ENCODE measurements at places on chromosomes 16 and 17. TPM values are rescaled to one million over a fixed set of nuclear protein-coding genes. Genes with fewer than 3 reads are reported as not detected.

AGRP gene
- total RNA-seq: not detected

MYH2 gene
- total RNA-seq: not detected

DNA sequence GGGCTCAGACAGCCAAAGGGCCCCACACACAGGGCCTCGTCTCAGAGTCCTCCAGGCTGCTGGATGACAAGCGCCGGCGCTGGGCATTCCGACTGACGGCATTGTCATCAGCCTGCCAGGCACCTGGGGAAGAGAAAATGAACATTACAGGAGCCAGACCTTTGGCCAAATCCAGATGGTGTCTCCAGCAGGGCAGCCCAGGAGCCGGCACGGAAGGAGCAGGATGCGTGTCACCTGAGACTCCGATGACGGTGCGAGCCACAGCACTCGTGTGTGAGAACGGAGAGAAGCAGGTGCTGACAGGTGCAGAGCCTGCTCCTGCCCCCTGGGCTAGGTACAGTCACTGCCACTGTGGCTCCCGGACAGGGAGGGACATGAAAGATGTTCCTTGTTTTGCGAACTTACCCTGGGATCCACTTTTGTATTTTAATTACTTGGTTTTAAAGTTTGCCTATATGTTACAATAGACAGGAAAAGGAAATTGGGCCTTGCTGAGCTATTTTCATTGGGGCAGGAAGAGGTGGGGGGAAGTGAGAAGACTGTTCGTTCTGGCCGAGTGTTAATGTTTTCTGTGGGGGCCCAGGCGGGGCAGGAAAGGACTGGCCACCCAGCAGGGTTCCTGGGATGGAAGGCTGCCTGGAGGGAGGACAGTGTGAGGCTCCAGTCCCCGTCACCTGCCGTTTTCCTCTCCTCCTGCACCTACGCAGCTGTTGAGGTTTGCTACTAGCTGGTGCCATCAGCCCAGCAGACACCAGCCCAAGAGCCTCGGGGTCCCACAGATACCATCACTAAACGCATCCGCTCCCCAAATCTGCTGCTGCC, 4.4 kb upstream of the FOXJ1 start:
- no peak overlapping the region for H3K4me3 ChIP-seq
- H3K36me3 ChIP-seq: no peaks in the 10 kb centered on the region
- no peak overlapping the region for H3K27ac ChIP-seq
- DNase-seq: no peak
- H3K4me1 ChIP-seq: peaks cover 9% of the 10 kb centered on the region
- H3K27me3 ChIP-seq: peaks cover under 1% of the 10 kb centered on the region

- H3K4me1 ChIP-seq: peaks cover 41% of the 10 kb centered on the region
- H3K27me3 ChIP-seq: no peaks in the 10 kb centered on the region
- no peak for DNase-seq
- H3K36me3 ChIP-seq: no peaks in the 10 kb centered on the region
- H3K4me3 ChIP-seq: no peak overlapping the region
- H3K27ac ChIP-seq: peak overlapping the region; percentile 87
Observed at GRCh38 chr17:17841601-17842025, 4.8 kb upstream of the SREBF1 start.

DNA sequence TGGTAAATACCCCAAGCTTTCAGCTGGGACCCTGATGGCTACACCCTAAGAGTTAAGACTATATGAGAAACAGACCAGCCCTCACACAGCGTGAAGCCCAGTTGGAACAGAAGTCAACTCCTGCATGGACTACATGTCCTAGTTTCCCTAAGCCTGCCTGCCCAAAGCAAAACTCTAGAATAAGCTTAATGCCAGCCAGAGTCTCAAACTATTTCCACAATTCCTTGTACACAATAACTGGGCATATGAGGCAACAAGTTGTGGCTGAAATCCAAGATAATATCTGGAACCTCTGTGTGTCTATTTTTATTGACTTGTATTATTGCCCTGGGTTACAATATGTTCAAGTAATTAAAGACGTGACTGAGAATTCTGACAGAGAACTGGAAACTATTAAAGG, 19.4 kb downstream of the MYH10 start:
- H3K27me3 ChIP-seq: no peaks in the 10 kb centered on the region
- no peak for DNase-seq
- peaks cover 91% of the 10 kb centered on the region for H3K4me1 ChIP-seq

Measured in chondrocyte (in vitro differentiated cells).